ENCODE measurements at places on chromosomes 6 and 20.

DNA sequence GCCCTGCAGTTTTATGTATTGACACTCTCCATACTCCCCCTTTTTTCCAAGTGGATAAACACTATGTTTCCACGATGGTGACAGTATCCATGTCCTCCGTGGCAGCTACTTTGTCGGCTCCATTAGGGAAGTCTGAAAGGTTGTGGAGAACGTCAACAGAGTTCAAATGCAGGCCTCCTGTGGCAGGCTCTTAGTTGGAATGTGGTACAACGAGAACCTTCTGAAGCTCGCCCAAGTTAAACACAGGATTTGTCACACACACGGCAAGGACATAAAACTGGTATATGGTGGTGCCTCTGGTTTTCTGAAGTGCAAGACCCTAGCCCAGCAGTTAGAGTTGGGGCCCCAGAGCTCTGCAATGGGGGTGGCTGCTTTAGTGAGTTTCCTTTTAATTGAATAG lies 187.0 kb upstream of the TAB2 start:
- DNase-seq, result no peak

- DNase-seq, result no peak
These were observed 69.6 kb downstream of the SSR1 start for GRCh38 chr6:7243179-7243981.

DNA sequence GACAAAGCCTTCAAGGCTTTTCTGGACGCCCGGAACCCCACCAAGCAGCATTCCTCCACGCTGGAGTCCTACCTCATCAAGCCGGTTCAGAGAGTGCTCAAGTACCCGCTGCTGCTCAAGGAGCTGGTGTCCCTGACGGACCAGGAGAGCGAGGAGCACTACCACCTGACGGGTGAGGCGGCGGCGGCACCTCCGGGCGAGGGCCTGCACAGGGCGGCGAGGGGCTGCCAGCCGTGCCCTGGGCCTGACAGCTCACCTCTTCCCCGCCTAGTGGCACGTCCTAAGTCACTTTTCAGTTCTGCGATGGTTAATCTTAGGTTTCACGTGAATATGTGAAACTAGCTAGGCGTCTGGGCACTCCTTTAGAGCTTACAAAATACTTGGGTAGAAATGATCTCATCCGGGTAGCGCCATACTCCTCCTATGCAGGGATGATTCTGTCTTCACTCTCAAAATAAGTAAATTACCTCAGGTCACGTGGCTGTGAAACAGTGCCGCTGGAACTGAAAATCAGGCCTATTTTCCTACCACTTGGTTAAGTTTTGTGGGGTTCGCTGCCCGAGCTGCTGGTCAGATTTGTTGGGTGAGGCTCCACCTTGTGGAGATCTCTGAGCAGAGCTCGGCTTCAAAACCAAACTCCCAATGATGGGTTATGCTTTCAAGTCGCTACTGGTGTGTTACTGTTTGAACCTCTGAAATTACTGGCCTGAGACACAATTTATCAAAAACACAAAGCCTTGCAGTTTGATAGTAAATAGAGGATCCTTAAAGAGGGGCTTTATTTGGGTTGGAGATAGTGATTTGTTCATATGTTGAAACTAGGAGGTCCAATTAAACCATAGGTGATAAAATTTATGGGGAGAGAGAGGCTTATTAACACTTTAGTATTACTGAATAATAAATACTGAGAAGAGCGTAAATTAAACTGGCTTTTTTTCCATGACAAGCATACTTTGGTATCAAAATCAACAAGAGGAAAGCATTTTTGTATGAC lies 15.5 kb upstream of the CLDN20 start:
- no peak for DNase-seq

DNA sequence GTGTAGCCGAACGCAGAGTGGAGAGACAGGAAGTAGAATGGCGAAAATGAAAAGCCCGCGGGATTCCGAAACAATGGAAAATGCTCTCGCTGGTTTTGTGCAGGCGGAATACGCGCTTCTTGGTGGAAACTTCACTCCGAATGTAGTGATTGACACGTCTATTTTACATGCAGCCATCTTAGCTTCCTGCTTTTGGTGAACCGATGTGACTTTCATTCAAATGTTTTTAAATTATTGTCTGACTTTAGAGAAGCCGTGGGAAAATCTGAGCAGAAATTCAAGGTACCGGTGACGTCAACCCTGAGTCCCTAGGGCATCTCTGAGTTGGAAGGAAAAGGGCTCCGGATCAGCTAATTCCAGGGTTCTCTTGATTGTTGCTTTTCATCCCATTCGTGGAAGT lies 11.4 kb downstream of the GPX5 start:
- DNase-seq, result no peak

- DNase-seq, result no peak
These were observed 398.8 kb downstream of the ESR1 start for GRCh38 chr6:152206072-152206818.

- no peak for DNase-seq
These were observed 5.9 kb downstream of the PYGB start for GRCh38 chr20:25253606-25254275.

DNA sequence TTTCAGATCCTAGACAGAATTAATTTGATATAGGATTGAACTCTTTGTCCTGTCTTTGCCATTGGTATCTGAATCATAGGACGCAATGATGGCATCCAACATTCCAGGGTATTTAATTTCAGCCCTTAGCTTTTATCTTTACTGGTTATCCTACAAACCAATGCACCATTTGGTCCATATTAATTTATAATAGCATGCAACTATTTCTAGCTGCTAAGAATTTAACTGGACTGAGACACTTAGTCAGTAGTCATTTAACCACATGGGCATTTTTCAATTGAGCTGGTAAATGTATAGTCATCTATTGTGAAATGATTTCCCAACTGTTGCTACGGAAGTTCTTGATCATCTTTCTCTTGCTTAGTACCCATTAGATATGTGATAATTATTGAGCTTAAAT lies 141.1 kb downstream of the CD164 start:
- DNase-seq, result no peak

GRCh38 chr6:53359843-53360092 lies 11.0 kb upstream of the ELOVL5 start:
- no peak for DNase-seq

DNA sequence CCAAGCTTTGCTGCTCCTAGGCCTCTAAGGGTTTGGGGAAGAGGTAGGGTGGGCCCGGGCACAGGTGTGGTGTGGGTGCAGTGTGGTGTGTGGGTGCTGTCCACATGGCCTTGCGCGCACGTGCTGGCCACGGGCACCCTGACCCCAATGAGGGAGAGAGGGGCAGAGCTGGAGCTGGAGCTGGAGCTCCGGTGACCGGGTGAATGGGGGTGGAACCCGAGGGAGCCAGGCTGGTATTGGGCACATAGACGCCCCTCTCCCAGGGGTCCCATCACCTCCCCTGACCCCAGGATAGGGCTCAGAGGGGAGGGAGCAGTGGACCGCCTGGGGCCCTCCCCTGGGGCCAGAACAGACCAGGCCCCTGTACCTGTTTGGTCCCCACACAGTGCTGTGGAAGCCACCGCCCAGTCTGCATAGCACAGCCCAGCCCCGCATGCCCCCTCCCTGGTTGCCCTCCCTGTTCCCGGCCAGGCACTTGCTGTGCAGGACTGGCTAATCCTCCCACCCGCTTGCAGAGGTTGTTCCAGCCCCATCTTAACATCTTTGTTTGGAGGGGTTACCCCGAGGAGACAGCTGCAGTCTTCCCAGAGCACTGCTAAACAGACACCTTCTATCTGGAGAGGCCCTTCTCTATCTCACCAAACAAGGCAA lies 984 bp downstream of the ADAM33 start:
- no peak for DNase-seq

DNA sequence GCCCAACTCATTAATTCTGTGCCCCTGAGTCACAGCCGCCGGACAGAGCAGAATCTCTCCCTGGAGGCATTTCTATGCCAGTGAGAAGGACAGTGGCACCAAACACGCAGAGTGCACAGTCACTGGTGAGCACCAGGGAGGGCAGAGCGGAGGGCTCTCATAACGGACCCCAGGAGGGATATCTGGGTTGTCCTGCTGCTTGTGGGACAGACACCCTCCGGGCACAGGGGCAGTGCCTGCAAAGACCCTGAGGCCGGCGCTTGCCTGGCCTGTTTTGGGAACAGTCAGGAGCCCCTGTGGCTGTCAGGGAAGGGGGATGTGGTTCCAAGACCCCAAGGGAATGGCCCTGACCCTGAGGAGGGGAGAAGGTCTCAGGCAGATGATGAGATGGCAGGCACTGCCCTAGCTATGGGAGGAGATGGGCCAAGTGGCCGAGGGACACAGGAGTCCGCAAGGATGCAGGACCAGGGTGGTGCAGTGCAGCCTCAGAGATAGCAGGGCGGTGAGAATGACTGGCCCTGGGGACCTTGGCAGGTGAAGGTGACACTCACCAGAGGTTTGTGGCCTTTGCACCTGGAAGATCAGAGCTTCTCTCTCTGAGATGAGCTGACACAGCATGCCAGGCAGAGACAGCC lies 270.8 kb downstream of the SMOC2 start:
- no peak for DNase-seq

DNA sequence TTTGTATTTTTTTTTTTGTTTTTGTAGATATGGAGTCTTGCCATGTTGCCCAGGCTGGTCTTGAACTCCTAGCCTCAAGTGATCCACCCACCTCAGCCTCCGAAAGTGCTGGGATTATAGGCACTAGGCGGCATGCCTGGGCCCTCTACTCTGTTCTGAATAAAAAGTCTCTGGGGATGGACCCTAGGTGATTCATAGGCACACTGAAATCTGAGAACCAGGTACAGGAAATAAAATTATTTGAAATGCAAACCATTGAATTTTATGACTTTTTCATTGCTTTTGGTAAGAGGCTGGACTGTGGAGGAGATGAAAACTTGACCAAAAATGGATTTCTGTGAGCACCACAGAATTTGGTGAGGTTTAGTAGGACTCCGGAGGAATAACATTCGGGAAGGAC lies 117.5 kb downstream of the PRIM2 start:
- no peak for DNase-seq

DNA sequence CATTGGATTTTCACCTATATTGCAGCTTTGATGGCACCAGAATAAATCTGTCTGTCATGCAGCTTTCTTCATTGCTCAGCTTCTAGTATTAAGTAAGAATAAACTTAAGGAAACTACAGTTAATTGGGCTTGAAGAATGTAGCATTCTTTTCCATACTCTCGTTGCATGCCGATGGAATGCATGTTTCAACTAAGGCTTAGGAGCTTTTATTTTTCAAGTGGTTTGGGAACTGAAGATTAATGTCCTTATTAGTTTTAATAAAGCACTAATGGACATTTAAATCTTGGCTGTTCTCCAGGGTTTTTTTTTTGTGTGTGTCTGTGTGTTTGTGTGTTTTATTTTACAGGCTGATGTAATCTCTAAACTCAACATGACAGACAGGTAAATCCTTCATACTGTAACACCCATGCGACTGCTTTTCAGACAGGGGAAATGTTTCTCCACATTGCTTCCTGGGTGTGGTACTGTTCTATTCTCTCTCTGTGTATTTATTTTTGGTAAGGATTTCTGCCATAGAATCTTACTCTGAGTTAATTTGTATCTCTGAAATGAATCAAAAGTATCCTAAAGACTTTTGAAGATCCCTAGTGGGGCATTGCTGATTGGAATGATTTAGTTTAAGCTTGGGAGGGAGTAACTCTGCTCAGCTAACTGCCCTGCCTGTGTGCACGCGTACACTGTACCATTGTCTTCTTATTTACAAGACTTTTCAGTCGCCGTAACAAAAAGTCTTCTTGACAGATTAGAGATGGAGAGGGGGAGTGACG lies 38.0 kb downstream of the SLC9A8 start:
- DNase-seq, result no peak

DNA sequence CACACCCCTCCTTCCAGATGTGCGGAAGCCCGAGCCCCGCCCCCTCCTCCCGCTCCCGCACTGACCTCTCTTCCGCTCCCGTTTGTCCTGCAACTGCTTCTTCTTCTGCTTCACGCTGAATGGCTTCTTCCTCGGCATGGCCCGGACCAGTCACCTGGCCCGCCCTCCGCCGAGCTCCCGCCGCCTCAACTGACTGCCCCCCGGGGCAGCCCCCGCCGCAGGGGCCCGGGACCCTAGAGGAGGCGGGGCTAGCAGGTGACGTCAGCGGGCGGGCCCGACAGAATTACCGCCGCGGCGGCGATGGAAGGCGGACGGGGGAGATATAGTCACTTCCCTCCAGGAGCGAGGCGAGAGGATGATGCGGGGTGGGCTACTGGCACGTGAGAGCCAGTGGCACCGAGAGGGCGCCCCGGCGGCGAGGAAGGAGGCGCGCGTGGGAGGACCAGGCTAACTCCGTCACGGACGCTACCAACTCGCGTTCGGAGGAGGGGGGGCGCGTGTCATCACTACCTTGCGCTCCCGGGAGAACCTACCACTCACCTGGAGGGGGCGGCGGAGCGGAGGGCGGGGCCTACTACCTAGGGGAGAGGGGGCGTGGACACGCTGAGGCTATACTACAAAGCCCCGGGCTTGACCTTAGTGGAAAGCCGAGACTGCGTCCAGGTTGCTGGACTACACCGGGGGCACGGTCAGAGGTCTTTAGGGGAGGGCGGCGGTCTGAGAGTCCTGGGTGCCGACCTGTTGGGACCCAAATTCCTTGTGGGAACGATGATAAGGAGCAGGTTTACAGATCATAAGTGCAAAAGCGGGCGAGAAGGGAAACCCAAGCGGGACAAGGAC lies at the start of gene GNL1:
TSS of gene GNL1 (minus strand) at position 424 of the 840 bp plus-strand sequence. CDS start at position 138, 286 bp downstream.
- DNase-seq, result no peak

GRCh38 chr6:82893889-82894652 lies 171.6 kb downstream of the UBE3D start:
- DNase-seq, result no peak

DNA sequence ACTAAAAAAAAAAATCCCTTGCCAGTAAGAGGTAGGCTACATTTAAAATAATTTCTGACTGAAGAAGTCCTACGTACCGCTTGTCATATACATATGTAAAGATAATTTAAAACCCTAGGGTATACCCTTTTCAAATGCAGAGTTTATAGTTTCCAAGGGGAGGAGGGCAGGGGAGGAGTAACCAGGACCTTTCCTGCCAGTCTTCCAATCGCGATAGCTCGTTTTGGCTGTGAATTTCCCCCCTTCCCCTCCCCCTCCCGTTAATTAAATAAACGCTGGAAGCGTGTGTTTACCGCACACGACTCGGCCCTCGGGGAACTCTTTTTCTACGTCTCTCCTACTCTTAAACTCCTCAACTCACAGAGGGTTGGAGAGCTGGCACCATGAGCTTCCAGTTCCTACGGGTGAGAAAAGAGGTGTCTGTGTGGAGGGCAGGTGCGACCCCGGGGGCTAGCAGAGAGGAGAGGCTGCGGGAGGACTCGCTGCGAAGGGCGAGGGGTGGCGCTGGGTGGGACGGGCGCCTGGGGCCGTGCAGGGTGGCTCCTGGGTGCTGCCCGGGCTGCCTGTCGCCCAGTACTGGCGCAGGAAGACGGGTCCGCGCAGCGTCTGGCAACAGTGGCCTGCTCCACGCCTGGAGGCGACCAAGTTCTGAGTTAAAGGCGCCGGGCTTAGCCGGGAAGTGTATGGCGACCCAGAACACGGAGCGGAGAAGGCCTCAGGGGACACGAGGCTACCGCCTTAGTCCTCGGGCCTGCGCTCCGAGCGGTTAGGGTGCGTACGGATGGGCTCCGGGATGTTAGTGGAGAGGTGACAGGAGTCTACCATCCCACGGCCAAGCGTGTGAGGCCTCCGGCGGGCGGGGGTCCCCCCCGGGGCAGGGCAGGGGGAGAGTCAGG lies 4.1 kb upstream of the TFAP2C start:
- DNase-seq, result no peak

Data from NCI-H524 treated with DMSO at 0.1 percent for 48 hours (cell line).